ENCODE measurements at places on chromosomes 7 and 10. TPM values are rescaled to one million over a fixed set of nuclear protein-coding genes. Genes with fewer than 3 reads are reported as not detected.

The CLEC2L gene
- 0.61 TPM for polyA plus RNA-seq

The VWA2 gene
- 0.46 TPM for polyA plus RNA-seq

The HOXA2 gene
- 1.1 TPM for polyA plus RNA-seq

The RBM20 gene
- 2.3 TPM for polyA plus RNA-seq

The MPP7 gene
- 6.0 TPM for polyA plus RNA-seq

The PTN gene
- 1.5 TPM for polyA plus RNA-seq

The SYT15 gene
- 0.95 TPM for polyA plus RNA-seq

The KLF14 gene
- polyA plus RNA-seq, result not detected

The BTBD16 gene
- not detected for polyA plus RNA-seq

The AS3MT gene
- 3.6 TPM for polyA plus RNA-seq

The EXOSC1 gene
- polyA plus RNA-seq, result 50.9 TPM

The HOXA3 gene
- 5.2 TPM for polyA plus RNA-seq

The NEURL1 gene
- 9.5 TPM for polyA plus RNA-seq

The CYP3A4 gene
- not detected for polyA plus RNA-seq

The ITGA8 gene
- polyA plus RNA-seq, result 3.5 TPM

The ADAM12 gene
- polyA plus RNA-seq, result 0.50 TPM

The CTBP2 gene
- 21.3 TPM for polyA plus RNA-seq

The GALNT17 gene
- 6.5 TPM for polyA plus RNA-seq

The RBM48 gene
- 6.3 TPM for polyA plus RNA-seq

The LAMB1 gene
- 76.5 TPM for polyA plus RNA-seq

The HUS1 gene
- 8.2 TPM for polyA plus RNA-seq

The SLC35G1 gene
- 1.8 TPM for polyA plus RNA-seq

The GNA12 gene
- 24.7 TPM for polyA plus RNA-seq

The NPSR1 gene
- polyA plus RNA-seq, result not detected

The GHITM gene
- polyA plus RNA-seq, result 161 TPM

The SUV39H2 gene
- polyA plus RNA-seq, result 3.2 TPM

The SPDYE18 gene
- 0.31 TPM for polyA plus RNA-seq

The DNAJC12 gene
- 4.9 TPM for polyA plus RNA-seq

The ANKRD61 gene
- polyA plus RNA-seq, result not detected

The DDC gene
- 0.95 TPM for polyA plus RNA-seq

The HOXA7 gene
- 7.9 TPM for polyA plus RNA-seq

The DLG5 gene
- polyA plus RNA-seq, result 21.8 TPM

The SP8 gene
- polyA plus RNA-seq, result not detected

The TAS2R5 gene
- polyA plus RNA-seq, result 1.1 TPM

The CALHM3 gene
- not detected for polyA plus RNA-seq

The XRCC2 gene
- polyA plus RNA-seq, result 0.46 TPM

The GRM3 gene
- polyA plus RNA-seq, result not detected

The PON3 gene
- 4.9 TPM for polyA plus RNA-seq

The KCND2 gene
- polyA plus RNA-seq, result not detected

The FOXI2 gene
- polyA plus RNA-seq, result 0.15 TPM

The LRGUK gene
- polyA plus RNA-seq, result 0.10 TPM

The PVRIG gene
- polyA plus RNA-seq, result 0.95 TPM

The HOXA9 gene
- not detected for polyA plus RNA-seq

The OR2A7 gene
- not detected for polyA plus RNA-seq

The SH2D4B gene
- polyA plus RNA-seq, result not detected

The OPN4 gene
- polyA plus RNA-seq, result not detected

The CDHR1 gene
- not detected for polyA plus RNA-seq

The ASB10 gene
- not detected for polyA plus RNA-seq

The IL15RA gene
- polyA plus RNA-seq, result 26.1 TPM

The PAX4 gene
- polyA plus RNA-seq, result not detected

The LIPJ gene
- not detected for polyA plus RNA-seq

The MRPS24 gene
- 191 TPM for polyA plus RNA-seq

The MOGAT3 gene
- polyA plus RNA-seq, result not detected

The ZNF25 gene
- polyA plus RNA-seq, result 3.7 TPM

The OR2A12 gene
- polyA plus RNA-seq, result not detected

The EMX2 gene
- polyA plus RNA-seq, result not detected

The TPK1 gene
- 2.1 TPM for polyA plus RNA-seq

The ANKRD7 gene
- polyA plus RNA-seq, result not detected

The RNF133 gene
- not detected for polyA plus RNA-seq

The ADIRF gene
- 101 TPM for polyA plus RNA-seq
